Activated T-cell treated with anti-CD3 and anti-CD28 coated beads for 1 hour (primary cell): ENCODE measurements at places on chromosomes 12 and 14.

DNA sequence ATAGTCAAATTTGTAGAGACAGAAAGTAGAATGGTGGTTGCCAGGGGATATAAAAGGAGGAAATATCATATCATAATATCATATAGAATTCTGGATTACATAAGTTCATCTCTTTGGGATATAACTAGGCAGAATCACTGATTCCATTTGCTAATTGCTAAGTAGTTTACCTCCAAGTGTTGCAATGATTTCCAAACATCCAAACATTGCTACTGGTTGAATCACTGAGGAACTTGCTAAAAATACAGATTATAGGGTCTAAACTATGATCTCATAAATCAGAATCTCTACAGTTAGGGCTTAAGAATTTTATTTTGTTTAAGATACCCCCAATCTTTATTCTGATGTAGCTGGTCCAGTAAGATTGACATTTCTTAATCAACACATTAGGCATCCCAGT lies 16.1 kb upstream of the TAS2R42 start:
- DNase-seq, result no peak

DNA sequence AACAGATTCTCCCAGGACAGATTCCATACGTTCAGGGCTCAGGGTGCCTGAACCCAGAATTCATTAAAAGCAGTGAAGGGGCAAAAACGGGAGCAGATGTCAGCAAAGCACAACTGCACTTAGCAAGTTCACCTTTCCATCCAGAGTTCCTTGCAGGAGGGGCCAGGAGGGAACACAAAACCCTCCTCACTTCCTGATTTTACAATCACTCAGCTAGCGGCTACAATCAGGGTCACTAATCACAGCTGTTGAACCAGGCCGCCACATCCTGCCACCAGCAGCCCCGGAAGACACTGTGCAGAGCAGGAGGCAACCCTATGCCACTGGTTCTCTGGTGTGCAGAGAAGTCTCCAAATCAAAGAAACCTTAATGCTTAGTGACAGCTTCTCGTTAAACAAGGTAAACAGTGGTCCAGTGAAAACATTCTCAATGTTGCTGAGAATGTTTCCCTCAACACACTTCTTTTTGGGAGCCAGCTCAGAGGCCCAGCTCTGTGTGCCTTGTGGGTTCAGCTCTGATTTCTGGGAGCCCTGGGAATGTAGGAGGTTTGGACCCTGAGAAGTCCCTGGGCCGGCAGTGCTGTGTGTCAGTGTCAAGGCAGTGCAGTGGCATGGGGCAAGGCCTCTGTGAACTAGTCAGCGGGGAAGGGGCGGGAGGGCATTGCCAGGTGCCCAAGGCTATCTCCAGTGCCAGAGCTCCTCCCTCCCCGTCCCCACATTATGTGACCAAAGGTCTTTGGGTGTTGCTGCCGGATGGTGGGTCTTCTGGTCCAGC lies 54.5 kb downstream of the VCPKMT start:
- DNase-seq, result peak; percentile 49

DNA sequence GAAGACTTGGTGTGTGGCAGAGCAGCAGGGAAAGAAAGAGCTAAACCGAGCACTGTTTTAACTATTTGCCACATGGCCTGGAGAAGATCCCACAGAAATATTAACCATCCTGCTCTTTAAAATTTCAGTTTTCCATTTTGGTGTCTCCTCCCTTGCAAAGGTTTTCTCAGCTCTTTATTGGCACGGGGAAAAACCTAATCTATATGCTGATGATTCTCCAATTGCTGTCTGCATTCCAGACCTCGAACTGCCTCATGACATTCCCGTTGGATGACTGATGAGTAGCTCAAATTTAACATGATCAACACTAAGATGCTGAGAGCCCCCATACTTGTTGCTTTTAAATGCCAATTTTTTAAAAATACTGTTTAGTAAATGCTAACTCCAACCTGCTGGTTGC lies 115.0 kb downstream of the EMP1 start:
- no peak for DNase-seq

DNA sequence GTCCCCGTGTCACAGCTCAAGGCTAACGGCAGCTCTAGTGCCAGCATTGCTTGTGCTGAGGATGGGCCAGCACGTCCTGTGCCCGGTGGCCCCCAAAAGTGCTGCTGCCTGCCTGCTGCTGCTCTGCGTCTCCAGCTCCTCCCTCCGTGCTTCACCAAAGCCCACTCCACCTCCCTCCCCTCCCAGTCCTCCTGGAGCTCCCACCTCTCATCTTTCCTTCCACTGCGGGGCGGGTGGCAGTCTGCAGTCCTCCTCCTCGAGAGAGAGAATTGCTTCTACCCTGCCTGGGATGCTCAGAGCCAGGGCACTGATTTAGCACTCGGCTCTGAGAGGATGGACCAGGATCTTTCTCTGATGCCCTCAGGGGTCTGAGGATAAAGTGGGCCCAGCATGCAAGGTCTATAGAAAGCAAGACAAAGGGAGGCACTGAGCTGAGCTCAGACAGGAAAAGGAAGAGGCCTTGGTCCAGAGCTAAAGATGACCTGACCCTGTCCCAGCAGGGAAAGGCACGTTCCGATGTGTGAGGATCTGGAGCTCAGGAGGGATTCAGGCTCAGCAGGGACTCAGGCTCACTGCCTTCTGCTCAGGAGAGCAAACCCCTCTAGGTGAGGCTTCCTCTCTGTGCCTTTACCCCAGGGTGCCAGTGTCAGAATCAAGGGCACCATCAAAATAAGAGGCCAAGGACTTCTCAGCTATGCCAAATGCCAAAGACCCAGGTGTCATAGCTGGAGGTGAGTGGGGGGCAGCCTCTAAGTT lies 113.1 kb upstream of the FKBP4 start:
- no peak for DNase-seq

DNA sequence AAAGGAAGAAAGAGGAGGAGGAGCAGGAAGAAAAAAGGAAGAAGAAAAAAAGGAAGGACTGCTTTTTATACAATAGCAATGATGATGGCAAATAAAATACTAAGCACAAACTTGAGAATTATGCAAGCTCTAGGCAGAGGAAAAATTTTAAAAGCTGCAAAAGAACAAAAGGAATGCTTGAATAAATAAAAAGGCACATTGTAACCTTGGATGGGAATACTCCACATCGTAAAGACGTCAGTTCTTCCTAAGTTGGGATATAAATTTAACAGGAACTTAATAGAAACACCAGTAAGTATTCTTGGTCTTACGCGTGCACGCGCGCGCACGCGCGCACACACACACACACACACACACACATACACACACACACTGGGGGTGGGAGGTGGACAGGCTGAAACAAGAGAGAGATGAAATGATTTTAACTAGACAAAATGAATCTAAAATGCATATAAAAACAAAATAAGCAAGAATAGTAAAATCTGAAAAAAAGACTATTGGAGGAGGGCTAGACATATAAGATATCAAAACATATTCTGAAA lies 43.0 kb downstream of the SERPINA3 start:
- DNase-seq, result no peak

- DNase-seq, result no peak
Measured at GRCh38 chr12:109582636-109583035, 9.0 kb downstream of the MVK start.

DNA sequence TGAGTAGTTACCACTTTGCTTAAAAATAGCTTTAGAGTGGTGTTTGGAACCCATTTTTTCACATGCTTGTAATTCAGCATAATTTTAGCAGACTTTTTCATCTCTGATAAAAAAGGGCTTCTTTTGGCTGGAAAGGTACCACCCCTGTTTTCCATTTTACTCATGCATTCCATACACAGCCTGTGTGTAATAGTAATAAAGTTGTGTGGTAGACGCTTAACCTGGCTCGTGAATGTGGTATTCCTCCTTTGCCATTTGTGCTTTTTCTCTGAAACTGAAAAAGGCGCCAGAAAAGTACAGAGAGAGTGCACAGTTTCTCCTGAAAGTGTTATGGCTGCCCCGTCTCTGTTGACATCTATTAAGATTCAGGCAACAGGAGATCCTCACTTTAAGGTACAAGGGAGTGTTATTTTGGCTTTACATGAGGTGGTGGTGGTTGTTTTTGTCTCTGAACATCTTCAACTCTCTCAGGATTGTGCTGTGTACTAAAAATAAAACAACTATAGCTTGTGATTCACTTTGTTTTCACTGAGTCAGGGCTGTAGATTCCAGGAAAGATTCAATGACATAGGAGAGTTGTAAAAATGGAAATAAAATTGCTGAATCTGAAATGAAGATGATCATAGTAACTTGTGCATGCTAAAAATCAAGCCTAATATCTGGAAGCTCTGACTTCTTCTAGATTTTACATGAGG lies 45.6 kb upstream of the MIS18BP1 start:
- no peak for DNase-seq

GRCh38 chr14:60904381-60904780 lies 76.5 kb downstream of the TRMT5 start:
- no peak for DNase-seq

DNA sequence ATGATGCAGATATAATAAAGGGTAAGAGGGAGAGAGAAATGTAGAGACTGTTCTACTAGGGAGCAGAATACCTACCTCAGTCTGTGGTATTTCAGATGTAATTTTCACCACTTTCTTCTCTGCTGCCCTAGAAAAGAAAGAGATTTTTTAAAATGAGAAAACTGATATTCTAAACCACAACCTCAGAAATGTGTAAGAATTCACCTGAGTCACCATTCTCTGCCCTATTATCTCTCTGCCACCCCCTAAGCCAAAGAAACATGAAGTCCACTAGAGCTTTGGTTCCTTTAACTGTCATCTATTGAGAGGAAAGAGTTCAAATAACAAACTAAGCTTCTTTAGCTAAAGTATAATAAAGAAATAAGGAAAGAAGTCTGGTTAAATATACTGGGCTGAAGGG lies 21.6 kb downstream of the SARNP start:
- DNase-seq, result no peak

GRCh38 chr12:57107456-57108155 lies 3.6 kb downstream of the STAT6 start:
- no peak for DNase-seq

- DNase-seq, result no peak
Measured at GRCh38 chr14:33764876-33765650, 185.8 kb downstream of the EGLN3 start.

DNA sequence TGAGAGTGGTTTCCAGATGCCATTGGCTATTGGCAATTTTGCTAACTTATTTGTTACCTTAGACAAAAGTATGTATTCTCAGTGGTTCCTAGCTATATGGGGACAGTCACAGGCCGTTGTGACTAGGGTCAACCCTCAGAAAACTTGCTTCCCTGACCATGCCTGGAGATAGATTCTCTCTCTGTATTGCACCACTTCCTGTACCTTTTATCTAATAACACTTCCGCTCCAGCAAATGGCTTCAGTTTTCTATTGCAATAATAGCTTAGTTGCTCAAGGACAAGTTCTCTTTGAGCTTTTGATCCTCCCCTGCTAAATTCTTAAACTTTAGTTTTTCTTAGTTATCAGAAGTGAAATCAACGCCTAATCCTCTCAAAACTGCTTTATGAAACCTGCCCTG lies 338.0 kb downstream of the RMST start:
- no peak for DNase-seq
